AG09319 (cell line): ENCODE measurements at places on chromosomes 7 and 10.

- DNase-seq, result peak; percentile 39
These were observed 20.2 kb downstream of the PDCD11 start for GRCh38 chr10:103416436-103417147.

DNA sequence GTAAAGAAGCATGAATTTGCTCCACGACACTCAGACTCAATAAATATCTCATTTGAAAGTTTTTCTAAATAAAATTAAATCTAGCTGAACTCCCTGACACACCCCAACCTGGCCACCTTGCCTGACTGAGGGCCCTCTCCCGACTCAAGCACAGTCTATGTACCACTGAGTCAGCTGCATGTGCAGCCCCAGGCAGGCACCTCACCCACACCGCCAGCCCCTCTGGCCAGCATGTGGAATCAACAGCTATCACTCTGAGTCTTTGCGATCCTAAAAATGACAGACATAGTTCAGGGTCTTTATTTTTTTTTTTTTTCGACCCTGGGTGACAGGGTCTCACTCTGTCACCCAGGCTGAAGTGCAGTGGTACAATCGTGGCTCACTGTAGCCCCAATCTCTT is 35.2 kb downstream of the OAT start:
- no peak for DNase-seq

DNA sequence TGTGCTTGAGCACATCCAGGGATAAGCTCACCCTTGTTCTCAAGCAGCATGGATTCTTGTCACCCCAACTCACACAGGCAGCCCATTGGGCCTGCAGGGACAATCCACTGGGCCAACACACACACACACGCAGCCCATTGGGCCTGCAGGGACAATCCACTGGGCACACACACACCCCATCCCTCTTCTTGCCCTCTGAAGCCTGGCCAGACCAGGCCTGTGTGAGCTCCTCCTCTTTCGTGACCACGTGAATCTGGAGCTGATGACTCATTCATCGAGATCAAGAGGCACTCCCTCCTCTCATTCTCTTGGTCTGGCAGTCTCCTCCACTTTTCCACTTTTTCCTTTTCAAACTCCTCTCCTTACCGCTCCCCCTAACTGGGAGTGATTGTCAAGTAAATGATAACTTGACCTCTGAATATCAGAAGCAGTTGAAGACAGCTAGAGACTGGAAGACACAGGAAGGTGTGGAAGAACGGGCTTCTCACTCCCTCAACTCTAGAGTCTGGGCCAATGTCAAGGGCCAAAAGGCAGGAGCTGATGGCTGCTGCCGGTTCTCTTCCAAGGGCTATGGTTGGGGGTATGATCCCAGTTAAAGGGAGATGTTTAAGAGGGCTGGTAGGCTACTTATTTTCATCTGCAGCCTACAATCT is 89.7 kb downstream of the HIPK2 start:
- no peak for DNase-seq

DNA sequence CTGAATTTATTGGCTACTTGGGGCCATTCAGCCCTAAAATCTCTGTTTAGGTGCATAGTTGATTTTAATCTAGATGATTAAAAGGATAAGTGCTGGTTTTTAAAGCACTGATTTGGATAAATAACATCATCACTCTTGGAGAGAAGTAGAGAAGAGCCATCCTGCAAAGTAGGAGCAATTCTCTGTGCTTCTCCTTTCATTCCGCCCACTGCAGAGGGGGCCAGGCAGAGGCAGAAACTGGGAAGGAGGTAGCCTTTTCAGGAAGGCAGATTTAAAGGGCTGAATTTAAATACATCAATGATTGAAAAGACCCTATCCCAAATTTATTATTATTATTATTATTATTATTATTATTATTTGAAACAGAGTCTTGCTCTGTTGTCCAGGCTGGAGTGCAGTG is 14.1 kb downstream of the MAP3K8 start:
- DNase-seq, result no peak

DNA sequence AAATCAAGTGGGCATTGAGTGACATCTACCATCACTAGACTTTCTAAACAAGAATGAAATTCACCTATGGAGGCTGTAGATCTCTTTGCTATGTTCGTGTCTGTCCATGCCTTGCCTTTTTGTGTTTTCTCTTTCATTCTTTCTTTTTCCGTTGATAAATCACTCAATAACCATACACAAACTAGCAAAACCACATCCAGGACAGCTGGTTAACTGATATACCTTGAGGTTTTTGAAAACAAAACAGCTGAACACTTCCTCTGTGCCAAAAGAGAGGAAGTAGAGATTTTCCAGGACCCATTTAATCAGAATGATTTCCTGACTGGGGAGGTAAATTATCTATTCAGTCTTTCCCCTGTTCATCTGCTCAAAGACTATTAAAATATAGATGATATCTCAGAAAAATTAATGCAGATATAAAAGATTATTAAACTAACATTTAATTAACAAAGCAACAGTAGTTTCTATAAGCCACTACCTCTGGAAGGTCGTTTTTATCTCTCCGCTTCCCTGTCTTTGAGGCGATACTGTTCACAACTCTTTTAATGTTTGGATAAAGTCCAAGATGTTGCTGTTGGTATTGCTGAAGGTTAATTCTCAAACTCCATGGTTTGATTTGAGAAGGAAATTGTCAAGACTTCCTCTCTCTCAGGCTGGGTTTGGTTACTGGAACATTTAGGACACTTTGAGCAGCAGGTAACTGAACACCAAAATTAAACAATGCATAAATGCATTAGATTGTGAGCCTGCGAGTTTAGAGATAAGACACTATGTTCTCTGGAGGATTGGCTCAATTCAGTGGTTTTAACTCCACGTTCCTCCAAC is 24.4 kb upstream of the C10orf67 start:
- DNase-seq, result no peak

- DNase-seq, result no peak
These were observed 250.7 kb upstream of the MYO3A start for GRCh38 chr10:25683344-25683743.

DNA sequence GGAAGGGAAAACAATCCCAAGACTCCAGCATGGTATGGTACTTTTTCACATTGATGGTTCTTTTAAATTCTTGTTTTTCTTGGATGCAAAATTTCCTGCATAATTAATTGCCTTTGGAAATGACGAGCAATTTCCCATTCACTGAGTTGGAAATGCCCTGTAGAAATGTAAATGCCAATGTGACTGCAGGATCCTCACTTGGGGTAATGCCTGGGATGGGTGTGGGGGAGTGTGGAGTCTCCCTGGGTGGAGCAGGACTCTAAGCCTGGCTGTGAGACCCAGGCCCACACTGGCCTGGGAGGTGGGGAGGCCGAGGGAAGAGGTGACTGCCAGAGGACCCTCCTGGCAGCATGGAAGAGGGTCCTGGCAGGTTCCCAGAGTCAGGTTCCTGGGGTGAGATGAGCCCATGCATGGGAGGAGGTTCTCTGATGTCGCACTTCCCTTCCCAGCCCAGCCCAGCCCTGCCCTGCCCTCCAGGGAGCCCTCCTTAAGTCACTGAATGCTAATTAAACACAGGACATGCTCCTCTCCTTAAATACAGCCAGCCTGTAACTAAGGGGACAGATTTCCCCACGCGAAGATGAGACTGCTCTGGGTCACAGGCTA is 157.9 kb downstream of the GFRA1 start:
- DNase-seq, result no peak

DNA sequence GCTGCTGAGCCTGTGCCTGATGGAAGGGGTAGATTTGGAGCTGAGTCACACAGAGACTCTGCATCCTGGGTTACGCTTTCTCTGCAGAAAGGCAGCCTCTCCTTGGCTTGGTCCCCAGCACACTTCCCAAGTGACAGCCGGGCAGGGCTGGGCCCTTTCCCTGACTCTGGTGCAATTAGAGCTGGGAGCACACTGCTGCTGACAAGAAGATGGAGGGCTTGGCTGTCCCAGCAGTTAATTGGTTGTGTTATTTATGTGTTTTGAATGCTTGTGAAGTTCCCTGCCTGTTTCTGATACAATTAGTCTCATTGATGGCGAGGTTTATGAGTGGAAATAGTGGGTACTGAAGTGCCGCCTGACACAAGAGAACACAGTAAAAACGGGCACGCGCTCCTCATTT is 123.6 kb downstream of the TCERG1L start:
- no peak for DNase-seq

GRCh38 chr10:98086837-98087708 is 47.4 kb upstream of the R3HCC1L start:
- DNase-seq, result no peak

DNA sequence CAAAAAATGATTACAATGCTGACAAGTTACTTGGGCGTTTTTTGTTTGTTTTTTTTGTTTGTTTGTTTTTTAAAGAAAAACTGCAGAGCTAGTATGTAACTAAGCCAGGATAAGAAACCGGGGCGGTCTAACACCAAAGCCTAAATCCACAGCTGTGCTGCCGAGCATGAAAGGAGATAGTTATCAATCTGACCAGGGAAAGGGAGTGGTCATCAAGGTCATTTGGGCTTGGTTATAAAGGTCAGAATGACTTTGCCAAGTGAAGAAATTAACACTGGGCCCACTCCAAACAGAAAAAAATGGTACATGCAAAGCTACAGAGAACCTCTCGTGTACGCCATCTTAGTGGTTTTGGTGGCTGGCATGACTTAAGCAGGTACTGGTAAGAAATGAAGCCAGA is 104.7 kb downstream of the SRPK2 start:
- no peak for DNase-seq

DNA sequence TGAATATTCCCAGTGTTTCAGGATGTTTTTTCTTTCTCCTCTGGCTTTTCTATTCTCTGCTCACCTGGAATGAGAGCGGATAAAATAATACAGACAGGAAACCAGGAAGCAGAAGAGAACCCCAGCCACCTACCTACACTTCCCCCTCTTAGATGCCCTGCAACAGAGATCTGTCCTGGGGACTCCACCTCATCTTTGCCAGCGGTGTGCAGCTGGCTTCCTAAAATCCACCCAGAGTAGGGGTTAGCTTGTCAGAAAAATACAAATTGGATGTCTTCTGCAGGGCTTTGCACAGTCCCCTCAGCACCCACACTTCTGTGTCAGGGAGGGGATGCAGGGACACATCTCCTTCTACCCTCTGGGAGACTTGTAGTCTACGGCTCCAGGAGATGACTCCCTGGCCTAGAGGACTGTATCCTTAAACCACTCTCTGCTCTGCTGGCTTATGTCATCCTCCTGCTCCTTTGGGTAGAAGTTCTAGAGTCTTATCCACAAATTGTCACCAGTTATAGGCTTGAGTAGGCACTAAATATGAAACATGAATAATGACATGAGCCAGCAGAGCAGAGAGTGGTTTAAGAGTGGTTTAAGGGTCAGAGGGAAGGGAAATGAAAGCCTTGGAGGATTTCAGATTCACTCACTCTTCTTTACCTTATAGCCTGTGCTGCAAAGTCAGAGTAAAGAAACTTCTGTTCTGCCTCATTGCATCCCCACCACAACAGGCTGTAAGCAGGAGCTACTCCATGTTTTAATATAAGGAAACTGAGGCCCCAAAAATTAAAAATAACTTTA is 749.4 kb downstream of the AUTS2 start:
- DNase-seq, result no peak

DNA sequence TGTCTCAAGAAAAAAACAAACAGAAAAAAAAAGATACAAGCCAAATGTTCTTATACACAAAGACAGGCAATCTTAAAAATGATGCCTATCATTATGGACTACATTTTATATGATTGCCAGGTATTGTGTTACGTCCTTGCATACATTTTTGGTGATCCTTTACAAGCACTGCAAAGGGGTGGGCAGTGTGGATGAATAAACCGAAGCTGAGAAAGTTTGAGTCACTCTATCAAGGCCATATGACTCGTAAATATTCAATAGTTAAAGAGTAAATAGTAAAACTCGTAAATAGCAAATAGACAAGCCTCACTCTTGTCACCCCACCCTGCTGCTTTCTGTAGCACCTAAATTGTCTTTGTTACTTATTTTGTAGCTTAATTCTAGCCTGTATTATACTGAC is 326.2 kb downstream of the FRMD4A start:
- no peak for DNase-seq

DNA sequence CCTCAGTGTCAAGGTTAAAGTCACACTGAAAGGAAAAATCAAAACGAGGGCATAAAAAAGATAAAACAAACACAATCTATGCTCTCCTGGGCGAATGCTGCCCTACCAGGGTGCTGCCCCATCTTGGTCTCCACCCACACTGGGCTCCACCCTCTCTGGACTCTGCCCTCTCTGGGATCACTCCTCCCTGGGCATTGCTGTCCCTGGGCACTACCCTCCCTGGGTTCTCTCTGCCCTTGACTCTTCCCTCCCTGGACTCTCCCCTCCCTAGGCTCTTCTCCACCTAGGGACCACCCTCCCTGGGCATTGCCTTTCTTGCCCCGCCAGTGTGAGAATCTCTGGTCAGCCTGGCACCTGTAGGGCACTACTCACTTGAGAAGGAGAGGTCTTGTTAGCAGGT is 8.6 kb downstream of the GDF2 start:
- DNase-seq, result no peak

DNA sequence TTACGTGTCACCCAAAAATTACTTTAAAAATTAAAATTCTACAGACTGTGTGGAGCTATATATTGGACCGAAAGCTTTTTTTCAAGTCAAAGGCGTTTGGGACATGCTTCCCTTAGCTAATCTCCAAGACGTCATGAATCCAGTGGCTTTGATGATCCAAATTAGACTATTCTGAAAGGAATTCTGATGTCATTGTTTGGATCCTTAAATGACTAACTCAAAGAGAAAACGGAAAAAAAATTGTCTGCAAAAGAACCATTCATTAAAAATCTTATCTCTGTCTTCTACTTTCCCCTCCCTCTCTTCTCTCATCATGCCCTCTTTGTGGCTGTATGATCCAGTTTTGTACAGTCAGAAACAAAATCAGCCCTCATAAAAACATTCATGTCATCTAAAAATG is 161.8 kb downstream of the ETV1 start:
- no peak for DNase-seq

GRCh38 chr7:66542049-66542448 is 86.6 kb upstream of the KCTD7 start:
- DNase-seq, result no peak

GRCh38 chr10:29317423-29318021 is 28.7 kb downstream of the LYZL1 start:
- DNase-seq, result no peak

GRCh38 chr7:471191-471865 is 48.3 kb downstream of the PDGFA start:
- no peak for DNase-seq

GRCh38 chr7:4734587-4735345 is 40.7 kb upstream of the AP5Z1 start:
- no peak for DNase-seq

DNA sequence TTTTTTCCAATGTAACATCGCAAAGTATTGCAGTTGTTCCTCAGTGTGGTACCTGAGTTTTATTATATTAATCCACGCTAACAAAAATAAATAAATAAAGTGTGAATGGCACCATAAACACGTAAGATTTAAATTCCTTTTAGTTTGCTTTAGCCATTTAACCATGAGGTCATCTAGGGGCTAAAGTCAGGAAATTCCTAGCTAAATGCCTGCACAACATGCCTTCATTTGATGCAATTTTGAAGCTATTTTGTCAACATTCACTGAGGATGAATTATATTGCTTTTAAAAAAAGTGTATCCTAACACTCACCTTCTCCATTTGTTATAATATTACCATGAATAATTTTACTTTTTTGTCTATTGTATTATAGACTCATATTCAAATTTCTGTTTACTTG is 714.4 kb downstream of the GATA3 start:
- no peak for DNase-seq
